ENCODE measurements at places on chromosomes 3 and 15.

DNA sequence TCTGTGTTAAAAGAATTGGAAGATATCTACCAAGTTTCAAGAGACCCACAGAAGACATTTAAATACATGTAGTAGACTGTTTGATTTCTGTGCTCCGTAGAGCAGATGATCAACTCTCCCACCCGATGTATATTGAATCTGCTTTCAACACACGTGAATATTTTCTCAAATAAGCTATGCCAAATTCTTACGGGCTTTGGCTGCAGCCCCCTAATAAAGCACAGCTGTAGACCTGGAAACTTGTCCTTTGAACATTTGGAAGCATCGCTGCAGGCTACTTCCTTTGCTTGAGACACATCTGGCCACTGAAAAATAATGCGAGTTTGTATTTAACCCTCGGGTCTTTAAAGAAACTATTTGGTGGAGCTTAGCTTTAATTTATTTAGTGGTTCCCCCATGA lies 98.3 kb upstream of the SELENOK start:
- DNase-seq: no peak

- DNase-seq: no peak
These were observed 278.4 kb upstream of the MME start for GRCh38 chr3:154801729-154802128.

DNA sequence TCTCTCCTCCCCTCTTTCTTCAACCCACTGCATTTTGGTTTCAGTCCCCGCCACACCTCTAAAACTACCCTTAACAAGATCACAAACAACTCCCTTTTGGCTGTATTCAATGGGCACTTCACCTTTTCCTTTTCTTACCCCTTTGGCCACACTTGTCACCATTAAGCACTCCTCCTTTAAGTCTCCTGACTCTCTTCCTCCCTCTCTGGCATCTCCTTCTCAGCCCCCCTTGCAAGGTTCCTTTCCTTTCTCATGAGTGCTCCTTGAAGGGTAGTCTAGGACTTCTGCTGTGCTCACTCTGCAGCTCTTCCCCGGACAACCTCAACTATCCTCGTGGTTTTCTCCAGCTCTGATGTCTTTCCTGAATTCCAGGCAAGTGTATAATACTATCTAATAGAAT lies 103.7 kb downstream of the RPL22L1 start:
- no peak for DNase-seq

DNA sequence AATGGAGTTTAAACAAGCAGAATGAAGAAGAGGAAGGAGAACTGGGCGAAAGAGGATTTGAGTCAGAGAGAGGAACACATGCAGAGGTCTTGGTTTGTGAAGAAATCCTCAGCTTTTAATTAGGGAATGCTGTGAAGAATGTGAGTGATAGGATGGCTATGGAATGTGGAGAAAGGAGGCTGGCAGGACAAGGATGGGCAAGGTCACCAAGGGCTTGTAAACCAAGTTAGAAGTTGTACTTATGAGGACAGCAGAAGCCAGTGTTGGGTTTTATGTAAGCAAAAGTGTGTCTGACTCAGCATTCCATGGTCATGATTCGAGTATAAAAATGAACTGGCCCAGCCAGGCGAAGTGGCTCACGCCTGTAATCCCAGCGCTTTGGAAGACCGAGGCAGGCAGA lies 60.0 kb upstream of the IL12A start:
- no peak for DNase-seq

GRCh38 chr15:62430552-62430951 lies 265.5 kb upstream of the C2CD4B start:
- no peak for DNase-seq

DNA sequence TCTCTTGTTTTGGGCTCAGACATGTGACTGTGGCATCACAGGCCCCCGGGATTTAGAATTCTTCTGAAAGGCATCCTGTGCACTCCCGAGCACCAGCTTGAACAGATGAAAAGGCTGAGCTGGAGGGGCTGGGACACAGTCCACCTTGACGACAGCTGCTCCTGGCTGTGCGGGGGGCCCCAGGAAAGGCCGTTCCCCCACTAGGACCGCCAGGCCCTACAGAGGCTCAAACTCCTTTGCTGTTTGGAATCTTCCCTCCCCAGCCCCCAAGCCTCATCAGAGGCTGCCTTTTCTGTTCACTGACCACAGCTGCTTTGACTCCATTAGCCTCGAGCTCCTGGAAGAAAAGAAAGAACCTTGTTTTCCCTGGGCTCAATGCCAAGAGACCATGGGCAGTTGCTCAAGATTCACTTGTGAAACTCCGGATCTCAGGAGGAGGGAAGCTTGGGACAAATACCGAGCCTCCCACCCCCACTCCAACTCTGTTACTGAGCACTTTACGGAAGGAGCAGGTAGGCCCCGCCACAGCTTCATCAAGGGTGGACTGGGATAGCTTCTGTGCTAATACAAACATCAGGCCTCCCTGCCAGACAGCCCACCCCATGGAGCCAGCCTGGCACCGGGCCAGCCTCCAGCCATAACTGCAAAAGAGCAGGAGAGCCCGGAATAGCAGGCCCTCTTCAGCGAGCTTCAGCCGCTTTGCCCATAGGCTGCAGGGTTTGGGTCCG lies 15.7 kb downstream of the CIDEC start:
- no peak for DNase-seq

GRCh38 chr15:61582092-61582491 lies 353.0 kb upstream of the RORA start:
- no peak for DNase-seq

DNA sequence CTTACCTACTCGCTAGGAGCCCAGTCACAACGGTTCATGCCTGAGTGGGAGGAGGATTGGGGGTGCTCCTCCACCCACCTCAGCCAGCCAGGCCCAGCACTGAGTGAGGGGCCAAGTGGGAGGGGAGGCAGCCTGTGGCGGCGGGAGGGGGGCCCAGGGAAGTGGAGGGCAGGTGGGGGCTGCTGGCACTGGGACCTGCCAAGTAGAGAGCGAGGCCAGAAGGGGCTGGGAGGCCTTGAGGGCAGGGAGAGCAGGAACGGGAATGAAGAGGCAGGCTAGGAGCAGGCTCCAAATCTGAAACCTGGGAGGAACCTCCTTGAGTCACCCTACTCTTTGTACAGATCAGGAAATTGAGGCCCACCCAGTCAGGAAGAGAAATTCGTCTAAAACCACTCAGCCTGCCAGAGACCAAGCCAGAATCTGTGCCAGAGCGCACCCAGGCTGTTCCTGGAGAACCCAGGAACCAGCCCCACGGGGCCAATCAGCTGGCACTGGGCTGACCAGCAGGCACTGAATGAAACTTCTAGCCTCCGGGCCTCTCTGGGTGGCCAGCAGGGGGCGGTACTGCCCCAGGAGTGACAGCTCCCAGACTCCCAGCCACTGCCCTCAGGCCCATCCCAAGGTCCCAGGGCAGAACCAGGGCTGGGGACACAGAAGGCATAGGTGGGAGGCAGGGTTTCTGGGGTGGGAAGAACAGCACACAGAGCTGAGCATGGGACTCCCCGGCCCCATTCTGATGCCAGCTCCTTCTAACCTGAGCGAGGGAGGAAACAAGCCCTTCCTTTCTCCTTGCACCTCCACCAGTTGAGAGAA lies 14.8 kb upstream of the CYP11A1 start:
- DNase-seq: peak; percentile 29

GRCh38 chr15:31278544-31279220 lies 48.0 kb upstream of the KLF13 start:
- no peak for DNase-seq

DNA sequence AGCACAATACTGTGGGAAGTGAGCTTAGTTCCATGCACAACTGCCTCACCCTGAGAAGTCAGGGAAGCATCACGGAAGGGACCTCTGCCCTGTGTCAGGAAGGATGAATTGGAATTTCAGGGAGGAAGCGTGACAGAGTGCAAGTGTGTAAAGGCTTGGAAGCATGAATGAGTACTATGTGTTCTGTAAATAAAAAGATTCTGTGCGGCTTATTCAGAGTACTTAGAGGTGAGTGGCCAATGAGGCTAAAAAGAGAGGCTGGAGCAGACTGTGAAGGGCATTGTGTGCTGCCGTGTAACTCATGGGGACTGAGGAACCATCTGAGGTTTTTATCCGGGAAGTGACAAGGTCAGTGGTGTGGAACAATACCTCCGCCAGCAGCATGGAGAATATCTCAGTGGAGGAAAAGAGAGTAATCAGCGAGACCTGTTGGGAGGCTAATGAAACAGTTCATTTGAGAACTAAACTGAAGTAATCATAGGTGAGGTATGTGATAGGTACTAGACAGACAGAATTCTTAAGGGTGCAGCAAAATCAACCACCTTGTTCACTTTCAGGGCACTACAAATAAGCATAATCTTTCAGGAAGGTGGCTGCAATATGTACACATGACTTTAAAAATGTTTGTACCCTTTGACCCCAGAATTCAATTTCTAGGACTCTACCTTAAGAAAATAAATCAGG lies 64.9 kb upstream of the SPRED1 start:
- no peak for DNase-seq

- DNase-seq: no peak
These were observed 790.0 kb downstream of the FHIT start for GRCh38 chr3:60461267-60461666.

- no peak for DNase-seq
These were observed 13.9 kb downstream of the TSC22D2 start for GRCh38 chr3:150421799-150422548.

- no peak for DNase-seq
These were observed 330.4 kb upstream of the LRRFIP2 start for GRCh38 chr3:37504583-37505357.
